Suprapubic skin (tissue), 4 donors: ENCODE measurements at places on chromosomes 6 and 20. TPM values are rescaled to one million over a fixed set of nuclear protein-coding genes. Genes with fewer than 3 reads are reported as not detected.

HNF4A gene
- not detected for total RNA-seq

CYP24A1 gene
- total RNA-seq: 1.0 TPM

- DNase-seq: no peak
Observed at GRCh38 chr6:1600764-1601157, 9.0 kb upstream of the FOXC1 start.

DNA sequence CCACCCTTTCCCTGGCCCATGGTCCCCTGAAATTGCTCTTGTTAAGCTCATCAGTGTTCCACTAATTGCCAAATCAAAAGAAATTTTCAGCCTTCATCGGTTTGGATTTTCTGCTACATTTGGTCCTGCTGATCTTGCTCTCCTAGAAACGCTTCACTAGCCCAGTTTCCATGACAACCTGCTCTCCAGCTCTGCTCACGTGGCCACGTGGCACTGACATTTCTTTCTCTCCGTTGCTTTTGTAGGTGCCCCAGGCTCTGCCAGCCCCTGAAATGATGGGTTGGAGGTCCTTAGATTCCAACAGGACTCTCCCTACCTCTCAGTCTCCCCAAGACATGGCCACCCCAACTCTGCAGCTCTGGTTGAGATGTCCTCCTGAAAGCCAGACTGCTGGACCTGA lies 45.8 kb upstream of the NNAT start:
- no peak for DNase-seq

DNA sequence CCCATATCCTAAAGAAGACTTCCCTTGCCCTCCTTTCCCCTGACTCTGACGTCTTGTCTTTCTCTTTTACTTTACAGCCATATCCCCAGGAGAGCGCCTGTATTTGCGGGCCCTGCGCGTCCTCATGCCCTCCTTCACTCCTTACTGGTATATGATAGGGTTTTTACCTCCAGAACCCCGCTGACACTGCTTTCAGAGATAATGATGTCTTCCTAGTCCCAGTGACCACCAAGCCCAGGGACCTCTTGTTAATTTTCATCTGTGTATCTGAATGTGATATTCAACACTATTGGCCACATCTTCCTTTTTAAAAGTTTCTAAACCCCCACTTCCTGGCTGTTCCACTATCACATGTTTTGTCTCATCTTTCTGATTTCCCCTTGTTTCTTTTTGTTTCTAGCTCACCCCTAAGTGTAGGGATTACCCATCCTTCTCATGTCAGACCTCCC lies 102.0 kb downstream of the HIVEP1 start:
- DNase-seq: no peak

- no peak for DNase-seq
Observed at GRCh38 chr6:165110860-165111259, 198.5 kb downstream of the C6orf118 start.

DNA sequence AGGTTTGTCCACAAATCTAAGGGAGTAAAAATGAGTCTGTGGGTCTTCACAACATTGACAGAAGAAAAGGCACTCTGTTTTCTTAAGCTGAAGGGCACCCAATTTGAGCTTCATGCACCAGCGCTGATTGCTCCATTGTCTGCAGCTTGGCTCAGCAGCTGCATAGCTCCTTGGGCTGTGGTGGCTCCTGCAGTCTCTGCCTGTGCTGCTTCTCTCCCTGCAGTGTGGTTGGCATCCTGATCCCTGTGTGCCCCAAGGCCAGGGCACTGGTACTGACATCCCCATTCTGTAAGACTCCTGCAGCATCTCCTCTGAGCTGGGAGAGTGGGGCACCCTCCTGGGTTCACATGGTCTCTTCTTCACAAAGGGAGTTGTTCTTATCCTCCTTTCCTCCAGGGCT lies 83.2 kb upstream of the B3GAT2 start:
- no peak for DNase-seq

GRCh38 chr6:5303682-5304081 lies 42.4 kb downstream of the FARS2 start:
- no peak for DNase-seq

DNA sequence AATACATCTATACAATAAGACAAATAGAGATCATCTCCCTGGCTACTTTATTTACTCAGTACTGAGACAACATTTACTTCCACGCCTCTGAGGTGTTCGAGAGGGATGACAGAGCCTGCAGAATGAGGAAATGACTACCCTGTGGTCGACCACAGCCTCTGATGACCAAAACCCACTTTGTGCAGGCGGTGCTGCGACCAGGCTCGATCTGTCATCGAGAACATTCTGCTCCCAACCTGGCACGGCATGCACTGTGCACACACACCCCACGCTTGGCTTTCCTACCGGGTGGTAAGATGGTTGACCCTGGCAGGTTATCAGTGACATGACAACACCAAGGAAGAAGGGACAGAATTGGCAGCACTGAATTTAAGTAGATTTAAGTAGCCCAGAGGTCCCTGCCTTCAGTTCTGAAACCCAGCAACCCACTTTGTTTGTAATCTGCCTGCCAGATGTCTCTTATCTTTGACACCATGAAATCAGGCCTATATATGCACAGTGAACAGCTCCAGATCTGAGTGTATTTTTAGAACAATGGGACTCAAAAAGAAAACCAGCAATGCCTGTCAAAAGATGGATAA lies 42.6 kb downstream of the TTI1 start:
- DNase-seq: peak; percentile 74
